Epithelial cell of prostate (primary cell): ENCODE measurements at places on chromosomes 5 and 9.

GRCh38 chr5:119390404-119390803 lies 34.6 kb downstream of the TNFAIP8 start:
- no peak for DNase-seq

GRCh38 chr9:33202018-33202417 lies 34.9 kb upstream of the B4GALT1 start:
- DNase-seq: no peak

DNA sequence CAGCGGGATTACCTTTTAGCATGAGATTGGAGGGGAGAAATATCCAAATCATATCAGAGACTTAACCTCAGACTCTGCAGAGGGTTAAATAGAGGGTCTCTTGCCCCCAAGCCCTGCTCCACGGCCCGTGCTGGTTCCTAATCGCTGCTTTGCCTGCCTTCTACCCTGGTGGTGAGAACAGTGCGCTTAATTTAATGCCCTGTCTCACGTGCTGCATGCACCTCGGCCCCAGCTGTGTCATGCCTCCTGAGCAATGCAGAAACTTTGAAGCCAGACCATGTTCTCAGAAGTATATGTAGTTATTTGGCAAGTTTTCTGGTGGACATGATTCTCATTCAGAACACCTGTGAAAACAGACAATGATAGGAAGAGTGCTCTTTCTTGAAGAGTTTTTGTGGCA lies 1.4 kb downstream of the OTULIN start:
- DNase-seq: no peak

- no peak for DNase-seq
These were observed 82.9 kb downstream of the MEF2C start for GRCh38 chr5:88799938-88800535.

- no peak for DNase-seq
These were observed 471.8 kb downstream of the BNC2 start for GRCh38 chr9:16398691-16399090.

- no peak for DNase-seq
These were observed 30.3 kb downstream of the TPPP start for GRCh38 chr5:662751-663435.

GRCh38 chr5:69331528-69332445 lies 814 bp downstream of the CCDC125 start:
- DNase-seq: no peak

GRCh38 chr9:27404661-27405060 lies 107.7 kb upstream of the EQTN start:
- DNase-seq: no peak

DNA sequence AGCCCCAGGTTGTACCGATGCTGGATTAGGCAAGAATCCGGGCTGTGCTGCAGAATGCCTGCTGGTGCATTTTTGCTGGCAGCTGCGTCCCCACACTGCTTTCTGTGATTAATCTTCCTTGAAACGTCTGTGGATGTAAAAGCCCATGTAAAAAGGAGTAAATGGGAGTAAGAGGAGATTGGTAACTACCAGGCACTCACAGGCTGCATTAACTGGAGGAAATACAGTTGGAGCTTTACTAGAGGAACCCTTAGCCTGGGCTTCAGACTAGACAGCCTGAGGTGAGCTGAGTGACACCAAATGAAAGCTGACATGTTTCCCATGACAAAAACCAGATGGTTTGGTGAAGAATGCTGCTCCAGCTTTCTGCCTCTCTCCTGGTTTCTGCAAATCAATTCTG lies 190.4 kb upstream of the GAS1 start:
- DNase-seq: no peak

DNA sequence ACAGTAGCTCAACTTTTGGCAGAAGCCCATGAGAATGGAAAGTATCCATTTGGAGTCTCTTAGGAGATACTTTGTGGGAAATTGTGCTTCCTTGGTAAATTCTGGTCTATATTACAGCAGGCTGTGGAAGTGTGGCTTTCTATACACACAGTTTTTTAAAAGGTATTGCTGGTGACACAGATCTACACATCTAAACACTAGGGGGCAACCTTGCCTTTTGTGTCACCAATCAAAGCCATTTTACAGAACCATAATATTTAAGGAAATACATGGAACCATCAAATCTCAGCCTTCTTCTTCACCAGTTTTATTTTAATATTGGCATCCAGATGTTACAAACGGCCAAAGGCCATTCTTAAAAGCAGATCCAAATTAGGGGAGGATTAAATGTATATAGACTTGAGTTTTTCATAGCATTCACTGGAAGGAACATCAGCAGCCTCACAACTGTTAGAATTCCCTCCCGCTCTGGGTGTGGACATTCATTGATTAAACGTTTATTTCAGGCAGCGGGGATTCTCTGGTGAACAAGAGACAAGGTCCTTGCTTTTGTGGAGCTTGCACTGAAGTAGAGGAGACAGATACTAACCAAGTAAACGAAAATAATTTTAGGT lies 132.4 kb upstream of the EPB41L4A start:
- DNase-seq: no peak

GRCh38 chr9:114237781-114238180 lies 82.4 kb downstream of the COL27A1 start:
- no peak for DNase-seq

- DNase-seq: no peak
These were observed 70.7 kb downstream of the PAX5 start for GRCh38 chr9:36963346-36963745.

GRCh38 chr5:31783731-31784130 lies 144.8 kb downstream of the PDZD2 start:
- DNase-seq: no peak

- DNase-seq: no peak
These were observed 30.7 kb upstream of the COL15A1 start for GRCh38 chr9:98913044-98913443.

DNA sequence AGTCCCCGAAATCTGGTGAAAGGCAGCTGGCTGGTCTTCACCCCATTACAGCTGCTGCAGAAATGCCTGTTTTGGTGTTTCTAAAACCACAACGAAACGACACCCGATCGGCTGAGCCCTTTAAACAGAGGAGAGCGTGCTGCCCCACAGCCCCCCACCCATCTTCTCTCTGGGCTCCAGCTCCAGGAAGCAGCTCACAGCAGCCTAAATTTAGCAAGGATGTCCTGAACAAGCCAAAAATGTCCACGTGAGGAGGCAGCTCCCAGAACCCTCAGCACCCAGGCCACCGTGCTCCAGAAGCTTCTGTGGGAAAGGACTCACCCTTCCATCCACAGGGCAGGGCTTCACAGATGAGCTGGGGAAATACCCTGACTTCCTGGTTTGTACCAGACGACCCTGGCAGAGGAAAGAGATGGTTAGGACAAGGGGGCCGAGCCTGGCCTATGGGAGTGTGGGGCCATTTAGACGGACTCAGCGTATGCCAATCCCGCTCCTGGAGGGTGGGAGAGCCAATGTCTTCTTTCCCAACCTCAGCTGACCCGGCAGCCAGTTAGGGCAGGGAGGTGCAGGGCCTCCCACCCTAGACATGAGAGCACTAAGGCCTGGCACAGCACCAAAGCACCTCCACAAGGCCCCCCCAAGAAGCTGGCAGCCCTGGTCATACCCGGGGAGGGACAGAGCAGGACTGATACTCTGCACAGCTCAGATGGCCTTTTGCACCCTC lies 39.1 kb upstream of the SARDH start:
- DNase-seq: no peak

DNA sequence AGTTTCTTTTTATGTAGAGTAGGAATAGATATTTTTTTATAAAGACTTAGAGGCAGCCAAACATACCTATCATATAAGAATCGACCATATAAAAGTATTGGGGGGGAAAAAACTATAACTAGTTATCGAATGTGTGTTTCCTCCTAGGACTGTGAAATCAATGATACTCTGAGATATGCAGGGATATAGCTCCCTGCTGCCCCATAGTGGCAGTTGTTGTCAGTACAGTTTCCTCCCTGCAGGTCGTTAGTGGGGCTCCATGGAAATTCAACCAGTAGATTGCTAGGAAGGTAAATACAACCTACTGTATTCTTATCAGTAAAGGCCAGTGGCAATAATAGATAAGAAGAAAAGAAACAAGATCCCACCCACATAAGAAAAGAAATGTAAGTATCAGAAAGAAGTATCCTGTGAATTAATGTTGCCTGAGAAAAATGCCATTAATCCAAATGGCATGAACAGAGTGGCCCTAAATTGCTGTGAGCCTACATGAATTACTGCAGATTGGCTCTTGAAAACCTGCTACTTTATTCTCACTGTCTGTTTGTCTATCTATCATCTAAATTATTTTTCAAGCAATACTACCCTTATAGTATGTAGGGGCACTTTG lies 136.9 kb upstream of the FBN2 start:
- no peak for DNase-seq

DNA sequence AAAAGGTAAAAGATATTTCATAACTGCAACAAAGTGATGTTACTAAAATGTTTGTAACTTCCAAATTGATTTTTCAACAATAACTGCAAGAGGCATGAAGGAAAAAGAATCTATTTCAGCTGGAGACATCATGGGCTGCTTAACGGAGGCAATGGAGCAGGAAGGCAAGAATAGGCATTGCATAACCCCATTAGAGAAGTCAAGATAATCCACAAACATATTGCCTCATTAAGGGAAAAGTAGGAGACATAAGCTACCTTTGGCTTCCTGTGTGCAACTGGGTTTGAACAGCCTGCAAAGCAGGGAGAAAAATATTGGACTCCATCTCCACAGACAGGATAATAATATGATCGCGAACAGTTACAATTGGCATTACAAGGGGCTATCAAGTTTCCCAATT lies 46.7 kb downstream of the SLCO4C1 start:
- DNase-seq: no peak
